Ureter (tissue), 1 donor: ENCODE measurements at places on chromosomes 4 and X. TPM values are rescaled to one million over a fixed set of nuclear protein-coding genes. Genes with fewer than 3 reads are reported as not detected.

GRCh38 chr4:128477540-128477939 is 189.9 kb upstream of the PGRMC2 start:
- DNase-seq, result no peak

GRCh38 chr4:148958317-148958716 is 516.1 kb upstream of the NR3C2 start:
- DNase-seq, result no peak

GRCh38 chr4:140982613-140983340 is 150.5 kb downstream of the RNF150 start:
- no peak for DNase-seq

DNA sequence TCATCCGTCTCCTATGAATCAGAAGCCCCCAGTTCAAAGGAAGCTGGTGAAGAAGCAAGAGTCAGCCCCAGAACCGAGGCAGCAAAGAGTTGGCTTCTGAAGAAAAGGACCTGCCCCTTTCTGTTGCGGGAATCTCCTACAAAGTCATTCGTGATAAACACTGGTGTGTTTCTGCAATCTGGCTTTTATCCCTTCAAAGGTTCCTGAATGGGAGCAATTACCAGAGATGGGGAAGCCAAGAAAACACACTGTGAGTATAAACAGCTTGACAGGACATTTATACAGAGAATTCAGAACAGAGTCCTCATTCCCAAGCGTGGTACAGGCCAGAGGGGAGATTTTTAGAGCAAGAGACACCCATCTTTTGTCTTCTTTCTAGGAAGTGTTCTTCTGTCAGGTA is 226.8 kb upstream of the LNX1 start:
- no peak for DNase-seq

DNA sequence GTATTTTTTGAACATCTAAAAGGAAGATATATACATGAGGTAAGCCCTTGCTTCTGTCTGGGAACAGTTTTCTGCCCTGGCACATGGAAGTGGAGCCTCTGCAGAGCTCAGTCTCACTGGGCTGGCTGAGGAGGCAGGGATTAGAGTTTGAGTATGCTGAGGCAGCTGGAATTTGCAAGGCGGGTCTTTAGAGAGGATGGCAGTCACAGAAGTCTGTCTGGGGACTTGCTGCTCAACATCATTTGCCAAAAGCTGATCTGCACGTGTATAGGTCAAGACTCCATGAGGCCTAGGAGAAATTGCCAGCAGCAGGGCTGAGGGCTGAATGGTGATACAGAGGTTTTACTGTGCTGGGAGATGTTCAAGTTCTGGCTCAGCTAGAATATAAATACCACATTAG is 163.6 kb upstream of the ANK2 start:
- no peak for DNase-seq

DNA sequence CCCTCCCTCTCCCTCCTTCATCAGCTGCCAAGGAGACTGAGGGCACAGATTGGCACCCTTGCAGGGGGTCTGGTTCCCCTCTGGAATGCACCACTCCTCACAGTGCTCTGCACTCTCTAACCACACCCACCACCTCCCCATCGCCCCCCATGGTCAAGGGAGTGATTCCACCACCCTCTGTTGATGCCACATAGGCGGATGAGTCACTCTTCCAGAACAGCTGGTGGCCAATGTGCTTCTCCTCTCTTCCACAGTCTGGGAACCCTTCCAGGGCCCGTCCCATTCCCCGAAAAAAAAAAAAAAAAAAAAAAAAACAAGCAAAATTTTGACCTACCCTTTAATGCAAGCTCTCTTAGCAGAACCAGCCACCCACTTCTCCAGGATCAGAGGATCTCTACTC is 341.3 kb upstream of the KLF3 start:
- DNase-seq, result no peak

GRCh38 chr4:82172186-82172585 is 201.6 kb downstream of the HNRNPD start:
- no peak for DNase-seq

- DNase-seq, result no peak
Observed at GRCh38 chr4:27057662-27058061, 197.0 kb downstream of the STIM2 start.

DNA sequence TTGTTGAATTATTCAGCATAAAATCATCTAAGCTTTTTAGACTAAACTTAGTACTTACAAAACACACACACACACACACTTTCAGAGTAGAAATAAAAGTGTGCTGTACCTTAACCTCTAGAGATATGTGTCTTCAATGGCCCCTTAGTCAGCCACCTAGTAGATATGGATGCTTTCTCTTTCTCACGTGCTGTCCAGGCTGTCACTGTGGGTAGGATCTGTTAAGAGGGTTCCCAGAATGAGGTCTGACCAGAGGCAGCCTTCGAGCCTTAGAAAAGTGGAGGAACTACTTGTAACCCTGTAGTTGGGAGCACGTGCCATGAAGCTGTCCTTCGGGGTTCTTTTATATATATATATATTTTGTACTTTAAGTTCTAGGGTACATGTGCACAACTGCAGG is 117.9 kb downstream of the COL4A5 start:
- DNase-seq, result no peak

DNA sequence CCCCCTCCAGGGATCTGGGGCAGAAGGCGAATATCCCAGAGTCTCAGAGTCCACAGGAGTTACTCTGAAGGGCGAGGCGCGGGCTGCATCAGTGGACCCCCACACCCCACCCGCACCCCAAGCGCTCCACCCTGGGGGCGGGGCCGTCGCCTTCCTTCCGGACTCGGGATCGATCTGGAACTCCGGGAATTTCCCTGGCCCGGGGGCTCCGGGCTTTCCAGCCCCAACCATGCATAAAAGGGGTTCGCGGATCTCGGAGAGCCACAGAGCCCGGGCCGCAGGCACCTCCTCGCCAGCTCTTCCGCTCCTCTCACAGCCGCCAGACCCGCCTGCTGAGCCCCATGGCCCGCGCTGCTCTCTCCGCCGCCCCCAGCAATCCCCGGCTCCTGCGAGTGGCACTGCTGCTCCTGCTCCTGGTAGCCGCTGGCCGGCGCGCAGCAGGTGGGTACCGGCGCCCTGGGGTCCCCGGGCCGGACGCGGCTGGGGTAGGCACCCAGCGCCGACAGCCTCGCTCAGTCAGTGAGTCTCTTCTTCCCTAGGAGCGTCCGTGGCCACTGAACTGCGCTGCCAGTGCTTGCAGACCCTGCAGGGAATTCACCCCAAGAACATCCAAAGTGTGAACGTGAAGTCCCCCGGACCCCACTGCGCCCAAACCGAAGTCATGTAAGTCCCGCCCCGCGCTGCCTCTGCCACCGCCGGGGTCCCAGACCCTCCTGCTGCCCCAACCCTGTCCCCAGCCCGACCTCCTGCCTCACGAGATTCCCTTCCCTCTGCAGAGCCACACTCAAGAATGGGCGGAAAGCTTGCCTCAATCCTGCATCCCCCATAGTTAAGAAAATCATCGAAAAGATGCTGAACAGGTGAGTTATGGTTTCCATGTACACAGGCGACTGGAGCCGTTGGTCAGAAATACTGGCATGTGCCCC is at the start of gene CXCL1:
CXCL1 (plus strand) TSS at position 264 of the 926 bp plus-strand sequence; CDS start at position 342, 78 bp downstream.
- DNase-seq, result no peak

DNA sequence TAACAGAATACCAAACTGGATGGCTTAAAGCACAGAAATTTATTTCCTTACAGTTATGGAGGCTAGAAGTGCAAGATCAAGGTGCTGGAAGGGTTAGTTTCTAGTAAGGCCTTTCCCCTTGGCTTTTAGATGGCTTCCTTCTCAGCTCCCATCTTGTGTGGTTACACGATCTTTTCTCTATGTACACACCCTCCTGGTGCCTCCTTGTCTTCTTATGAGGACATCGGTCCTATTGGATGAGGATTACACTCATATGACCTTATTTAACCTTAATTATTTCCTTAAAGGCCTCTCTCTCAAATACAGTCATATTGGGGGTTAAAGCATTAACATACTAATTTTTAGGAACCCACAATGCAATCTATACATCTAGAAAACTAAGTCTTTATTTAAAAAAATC is 787.9 kb upstream of the GALNTL6 start:
- DNase-seq, result no peak

- DNase-seq, result no peak
Observed at GRCh38 chrX:136376713-136377112, 76.0 kb downstream of the ADGRG4 start.

- DNase-seq, result no peak
Observed at GRCh38 chr4:16866974-16867373, 31.5 kb downstream of the LDB2 start.

DNA sequence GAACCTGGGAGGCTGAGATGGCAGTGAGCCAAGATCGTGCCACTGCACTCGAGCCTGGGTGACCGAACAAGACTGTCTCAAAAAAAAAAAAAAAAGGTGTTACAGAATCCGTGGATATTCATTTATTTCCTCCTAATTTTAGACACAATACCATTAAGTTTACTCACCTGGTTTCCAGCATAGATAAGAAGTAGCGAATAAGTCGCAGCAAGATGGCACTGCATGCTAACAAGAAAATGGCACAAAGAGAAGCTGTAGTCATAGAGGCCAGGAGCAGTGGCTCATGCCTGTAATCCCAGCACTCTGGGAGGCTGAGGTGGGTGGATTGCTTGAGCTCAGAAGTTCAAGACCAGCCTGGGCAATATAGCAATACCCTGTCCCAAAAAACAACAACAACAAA is 17.0 kb upstream of the MOB1B start:
- DNase-seq, result no peak

- DNase-seq, result no peak
Observed at GRCh38 chr4:148735432-148736155, 293.4 kb upstream of the NR3C2 start.

DNA sequence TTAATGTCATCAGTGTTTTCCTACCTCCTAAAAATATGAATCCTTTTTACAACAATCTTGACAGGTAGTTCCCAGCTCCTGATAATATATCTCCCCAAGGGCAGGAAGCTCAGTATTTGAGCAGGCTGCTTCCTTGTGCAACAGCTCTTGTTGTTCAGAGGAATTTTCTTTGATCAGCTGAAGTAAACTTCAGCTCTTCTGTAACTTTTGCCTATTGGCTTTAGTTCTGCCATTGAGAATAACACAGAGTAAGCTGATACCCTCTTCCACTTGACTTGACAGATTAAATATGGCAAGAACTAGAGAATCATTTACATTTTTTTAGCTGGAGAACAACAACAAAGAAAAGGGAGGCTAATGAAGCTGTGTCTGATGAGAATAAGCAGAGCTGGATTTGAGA is 75.2 kb downstream of the LUZP4 start:
- DNase-seq, result no peak

DNA sequence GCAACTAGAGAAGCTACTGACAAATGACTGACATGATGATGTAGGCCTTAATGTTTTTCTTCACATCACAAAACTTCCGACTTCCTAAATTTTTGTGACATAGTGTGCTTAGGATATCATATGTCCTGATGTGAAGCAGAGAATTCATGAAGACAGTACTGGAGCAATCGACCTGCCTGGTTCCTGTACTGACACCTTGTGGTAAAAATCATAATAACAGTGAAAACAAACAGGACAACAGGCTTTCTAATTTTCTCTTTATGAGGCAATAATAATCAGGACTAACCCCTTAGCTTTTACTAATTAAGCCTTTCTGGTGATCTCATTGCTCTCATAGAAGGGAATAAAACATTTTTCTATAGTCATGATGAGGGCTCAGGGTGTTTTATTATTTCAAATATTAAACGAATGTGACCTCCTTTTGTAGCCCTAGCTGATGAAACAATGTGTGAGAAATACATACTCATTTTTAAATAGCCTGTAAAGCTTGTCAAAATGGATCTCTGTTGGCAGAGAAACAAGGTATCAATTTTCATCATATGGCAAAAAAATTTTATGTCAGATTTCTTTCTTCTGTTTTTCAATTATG is 158.4 kb downstream of the TENT5D start:
- DNase-seq, result no peak

GRCh38 chrX:119190091-119190681 is 45.9 kb upstream of the PGRMC1 start:
- no peak for DNase-seq

- DNase-seq, result peak; percentile 84
Observed at GRCh38 chr4:89056953-89057398, at the start of gene FAM13A. Gene FAM13A, minus strand, starts transcription at chr4:89057185. Its CDS starts 221 bp downstream, at chr4:89056964.

GRCh38 chr4:84680956-84681355 is 98.0 kb downstream of the CDS1 start:
- DNase-seq, result no peak

DNA sequence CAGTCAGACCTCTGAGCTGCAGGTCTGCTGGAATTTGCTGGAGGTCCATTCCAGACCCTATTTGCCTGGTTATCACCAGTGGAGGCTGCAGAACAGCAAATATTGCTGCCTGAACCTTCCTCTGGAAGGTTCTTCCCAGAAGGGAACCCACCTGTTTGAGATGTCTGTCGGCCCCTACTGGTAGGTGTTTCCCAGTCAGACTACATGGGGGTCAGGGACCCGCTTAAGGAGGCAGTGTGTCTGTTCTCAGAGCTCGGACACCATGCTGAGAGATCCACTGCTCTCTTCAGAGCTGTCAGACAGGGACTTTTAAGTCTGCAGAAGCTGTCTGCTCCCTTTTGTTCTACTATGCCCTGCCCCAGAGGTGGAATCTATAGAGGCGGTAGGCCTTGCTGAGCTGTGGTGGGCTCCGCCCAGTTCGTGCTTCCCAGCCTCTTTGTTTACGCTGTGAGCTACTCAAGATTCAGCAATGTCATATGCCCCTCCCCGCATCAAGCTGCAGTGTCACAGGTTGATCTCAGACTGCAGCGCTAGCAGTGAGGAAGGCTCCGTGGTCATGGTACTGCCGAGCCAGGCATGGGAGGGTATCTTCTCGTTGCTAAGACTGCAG is 44.1 kb upstream of the KDR start:
- no peak for DNase-seq

DNA sequence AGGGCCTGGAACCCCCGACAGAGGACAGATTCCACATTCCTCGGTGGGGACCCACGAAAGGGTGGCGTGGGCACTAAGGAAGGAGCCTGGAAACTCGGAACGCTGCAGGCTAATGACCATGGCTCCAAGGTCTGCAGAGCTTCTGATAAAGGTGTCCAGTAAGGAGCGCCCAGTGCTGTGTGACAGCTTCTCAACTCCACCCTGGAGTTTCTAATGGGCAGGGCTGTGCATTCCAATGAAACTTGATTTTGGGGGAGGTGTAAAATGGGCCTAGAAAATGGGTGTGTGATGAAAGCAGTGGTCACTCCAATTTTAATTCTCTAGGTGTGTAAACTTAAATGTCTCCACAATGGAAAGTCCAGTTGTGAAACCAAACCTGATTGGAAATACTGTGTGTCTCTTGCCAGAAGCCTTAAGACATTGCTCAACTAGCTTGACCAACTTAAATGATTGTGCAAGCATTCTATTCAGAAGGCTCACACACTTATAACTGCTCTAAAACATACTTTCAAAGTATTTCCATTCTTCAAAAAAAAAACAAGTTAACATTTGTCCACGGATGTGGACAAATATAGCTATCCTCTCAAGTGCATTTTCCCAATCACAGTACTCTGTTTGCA is 52.1 kb downstream of the XAGE2 start:
- no peak for DNase-seq

The CENPVL3 gene
- not detected for total RNA-seq

The FAM133A gene
- total RNA-seq, result not detected

The DYNLT3 gene
- total RNA-seq, result 31.9 TPM

The DCTD gene
- 89.1 TPM for total RNA-seq

The DUX4 gene
- 0.29 TPM for total RNA-seq

The SUPT20HL2 gene
- 0.57 TPM for total RNA-seq

The ZNF157 gene
- total RNA-seq, result 0.26 TPM

The SFRP2 gene
- total RNA-seq, result 13.3 TPM
